RKO (cell line): ENCODE measurements at places on chromosomes 4 and X.

DNA sequence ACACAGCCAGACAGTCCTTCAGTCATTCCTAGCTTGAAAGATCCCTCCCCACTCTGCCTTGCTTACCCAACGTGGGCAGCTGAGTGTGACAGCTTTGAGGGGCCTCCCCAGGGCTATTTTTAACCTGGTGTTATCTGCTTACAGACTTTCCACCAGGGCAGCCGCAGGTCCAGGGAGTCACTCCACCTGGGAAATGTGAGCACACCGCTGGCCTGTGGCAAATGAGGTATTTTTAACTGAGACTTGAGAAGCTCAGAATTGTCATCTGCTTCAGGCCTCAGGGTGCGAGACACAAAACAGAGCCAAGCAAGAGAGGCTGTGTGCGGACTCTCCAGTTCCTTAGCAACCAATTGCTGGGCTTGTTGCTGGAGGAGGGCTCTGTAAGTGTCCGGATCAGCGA, 13.0 kb downstream of the CORIN start:
- DNase-seq, result no peak

DNA sequence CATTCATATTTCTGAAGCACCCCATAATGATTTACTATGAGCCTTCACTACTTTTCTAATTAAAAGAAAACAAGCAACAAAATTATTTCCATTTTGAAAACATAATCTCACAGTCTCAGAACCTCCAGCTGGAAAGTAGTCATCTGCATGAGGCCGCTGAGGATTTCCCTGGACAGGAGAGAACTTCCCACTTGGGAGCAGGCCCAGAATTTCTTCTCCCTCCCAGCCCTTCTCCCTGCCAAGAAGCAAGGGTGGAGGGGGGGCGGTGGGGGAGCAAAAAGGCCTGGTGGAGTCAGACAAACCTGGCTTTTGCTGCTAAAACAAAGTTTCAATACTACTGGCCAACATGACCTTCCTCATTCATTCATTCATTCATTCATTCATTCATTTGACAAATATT, 167.3 kb downstream of the PJA1 start:
- no peak for DNase-seq

DNA sequence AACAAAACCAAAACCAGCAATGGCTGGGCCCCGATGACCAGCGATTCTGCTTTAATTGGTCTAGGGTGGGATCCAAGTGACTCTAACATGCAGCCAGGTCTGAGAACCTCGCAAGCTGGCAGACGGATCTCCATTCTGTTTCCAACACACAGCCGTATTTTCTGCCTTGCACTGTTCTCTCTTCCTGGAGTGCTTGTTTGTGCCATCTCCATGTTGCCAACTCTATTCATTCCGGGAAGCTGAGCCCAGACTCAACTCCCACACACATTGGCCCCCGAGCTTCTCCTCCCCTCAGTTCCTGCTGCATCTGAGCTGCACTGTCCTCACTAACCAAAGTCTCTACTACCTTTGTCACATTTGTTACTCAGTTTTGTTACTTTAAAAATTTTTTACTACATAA, 35.6 kb downstream of the GEMIN8 start:
- DNase-seq, result no peak

GRCh38 chr4:137967480-137968190, 274.5 kb downstream of the SLC7A11 start:
- DNase-seq, result peak; percentile 49

- no peak for DNase-seq
These were observed 219.0 kb downstream of the PALLD start for GRCh38 chr4:168715896-168716295.
